Smooth muscle cell of the umbilical artery (primary cell): ENCODE measurements at places on chromosomes 5 and 9. TPM values are rescaled to one million over a fixed set of nuclear protein-coding genes. Genes with fewer than 3 reads are reported as not detected.

IL12B gene
- total RNA-seq = not detected in 2 replicates

CDC25C gene
- total RNA-seq = 0.30 and 2.4 TPM in 2 replicates

DDX4 gene
- 0.05 TPM in 1 of 2 replicates, not detected in the other for total RNA-seq

SLCO6A1 gene
- not detected in 2 replicates for total RNA-seq

RAB14 gene
- total RNA-seq = 22.3 and 37.7 TPM in 2 replicates

BRD9 gene
- total RNA-seq = 42.2 and 57.1 TPM in 2 replicates

EFNA5 gene
- total RNA-seq = 1.5 and 4.2 TPM in 2 replicates

TMCO6 gene
- 3.6 and 5.8 TPM in 2 replicates for total RNA-seq

DBH gene
- total RNA-seq = not detected in 2 replicates

PRLR gene
- 0.55 and 0.89 TPM in 2 replicates for total RNA-seq

DPYSL3 gene
- total RNA-seq = 263 and 416 TPM in 2 replicates

OCLN gene
- total RNA-seq = 0.59 and 0.74 TPM in 2 replicates

PCDHB2 gene
- 0.59 and 0.74 TPM in 2 replicates for total RNA-seq

IQGAP2 gene
- total RNA-seq = 4.3 and 51.4 TPM in 2 replicates

SPINK4 gene
- total RNA-seq = not detected in 2 replicates

IL7R gene
- 3.6 and 9.0 TPM in 2 replicates for total RNA-seq

MARCOL gene
- not detected in 2 replicates for total RNA-seq

CDH9 gene
- 0.59 TPM in 1 of 2 replicates, not detected in the other for total RNA-seq

LYSMD3 gene
- total RNA-seq = 21.1 and 34.3 TPM in 2 replicates

CDH12 gene
- total RNA-seq = not detected in 2 replicates

CDX1 gene
- not detected in 2 replicates for total RNA-seq

CAPSL gene
- not detected in 2 replicates for total RNA-seq

SCGB3A2 gene
- total RNA-seq = not detected in 2 replicates

CCDC69 gene
- 2.0 and 2.7 TPM in 2 replicates for total RNA-seq

TLR4 gene
- 0.23 and 0.30 TPM in 2 replicates for total RNA-seq

ZNF879 gene
- total RNA-seq = 2.8 and 4.8 TPM in 2 replicates

FAM78A gene
- total RNA-seq = 0.74 and 0.89 TPM in 2 replicates

CDH10 gene
- 2.4 and 2.7 TPM in 2 replicates for total RNA-seq

BNC2 gene
- 20.6 and 30.3 TPM in 2 replicates for total RNA-seq

TMEM252 gene
- not detected in 2 replicates for total RNA-seq

AGXT2 gene
- not detected in 2 replicates for total RNA-seq

MRPL22 gene
- 11.3 and 15.9 TPM in 2 replicates for total RNA-seq

UNC5A gene
- total RNA-seq = not detected in 2 replicates

NPDC1 gene
- total RNA-seq = 27.3 and 49.4 TPM in 2 replicates

OMD gene
- total RNA-seq = not detected in 2 replicates

SLC6A7 gene
- total RNA-seq = not detected in 2 replicates

SLC6A18 gene
- not detected in 2 replicates for total RNA-seq

CSF1R gene
- 0.28 and 0.89 TPM in 2 replicates for total RNA-seq

ADAMTSL1 gene
- total RNA-seq = 151 and 531 TPM in 2 replicates

MEF2C gene
- 7.7 and 10.1 TPM in 2 replicates for total RNA-seq

TAF11L10 gene
- not detected in 2 replicates for total RNA-seq

HMMR gene
- total RNA-seq = 2.7 and 29.6 TPM in 2 replicates

CEL gene
- 0.30 and 0.46 TPM in 2 replicates for total RNA-seq

LURAP1L gene
- 9.0 and 33.0 TPM in 2 replicates for total RNA-seq

SPACA9 gene
- total RNA-seq = 2.4 and 2.5 TPM in 2 replicates

CD274 gene
- 2.7 and 22.5 TPM in 2 replicates for total RNA-seq

PTPN3 gene
- total RNA-seq = 0.30 and 1.9 TPM in 2 replicates

AKNA gene
- total RNA-seq = 6.3 and 7.7 TPM in 2 replicates

PCDHGA2 gene
- total RNA-seq = 3.5 and 3.9 TPM in 2 replicates

F2RL2 gene
- total RNA-seq = 5.6 and 6.2 TPM in 2 replicates

CCL27 gene
- 0.14 and 0.59 TPM in 2 replicates for total RNA-seq

KIF3A gene
- 15.7 and 16.9 TPM in 2 replicates for total RNA-seq

OR1Q1 gene
- total RNA-seq = not detected in 2 replicates

PCDHAC1 gene
- 0.09 and 0.30 TPM in 2 replicates for total RNA-seq

LCN15 gene
- not detected in 2 replicates for total RNA-seq

ITGA1 gene
- total RNA-seq = 107 and 365 TPM in 2 replicates

LPAR1 gene
- 45.7 and 82.0 TPM in 2 replicates for total RNA-seq

NUTM2F gene
- not detected in 2 replicates for total RNA-seq

PLAC8L1 gene
- 0.59 TPM in 1 of 2 replicates, not detected in the other for total RNA-seq
